ENCODE measurements at places on chromosomes 6 and 20. TPM values are rescaled to one million over a fixed set of nuclear protein-coding genes. Genes with fewer than 3 reads are reported as not detected.

The CDH26 gene
- polyA plus RNA-seq: 0.56 TPM

The HLA-DRA gene
- 26.1 TPM for polyA plus RNA-seq

GRCh38 chr6:109252261-109253041 is 129.8 kb downstream of the CD164 start:
- DNase-seq: no peak

The TCP1 gene
- 229 TPM for polyA plus RNA-seq

DNA sequence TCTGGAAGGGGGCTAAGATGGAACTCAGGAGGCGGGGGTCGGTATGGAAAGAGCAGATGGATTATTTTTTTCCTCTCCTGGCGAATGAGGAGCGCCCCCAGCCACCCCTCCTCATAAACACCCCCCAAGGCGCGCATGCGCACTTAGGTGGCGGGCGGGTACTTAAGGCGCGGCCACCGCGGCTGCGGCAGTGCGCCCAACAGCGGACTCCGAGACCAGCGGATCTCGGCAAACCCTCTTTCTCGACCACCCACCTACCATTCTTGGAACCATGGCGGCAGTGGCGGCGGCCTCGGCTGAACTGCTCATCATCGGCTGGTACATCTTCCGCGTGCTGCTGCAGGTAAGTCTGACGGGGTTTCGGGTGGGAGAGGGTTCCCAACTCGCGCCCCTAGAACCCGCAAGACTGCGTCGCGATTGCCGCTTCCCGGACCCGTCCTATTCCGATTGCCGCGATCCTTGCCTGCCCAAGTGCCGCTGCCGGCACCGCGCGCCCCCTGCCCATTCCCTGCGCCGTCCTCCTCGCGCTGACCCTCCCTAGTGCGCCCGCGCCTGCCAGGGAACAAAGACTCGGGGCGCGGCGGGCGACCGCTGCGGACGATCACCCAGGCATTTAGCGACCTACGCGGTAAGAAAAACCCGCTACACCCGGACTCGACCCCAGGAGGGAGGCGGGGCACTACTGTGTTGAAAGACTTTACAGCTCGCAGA is at the start of gene NNAT:
TSS of gene NNAT (plus strand) at position 190 of the 711 bp plus-strand sequence. CDS start at position 272, 82 bp downstream.
- DNase-seq: peak; percentile 51

DNA sequence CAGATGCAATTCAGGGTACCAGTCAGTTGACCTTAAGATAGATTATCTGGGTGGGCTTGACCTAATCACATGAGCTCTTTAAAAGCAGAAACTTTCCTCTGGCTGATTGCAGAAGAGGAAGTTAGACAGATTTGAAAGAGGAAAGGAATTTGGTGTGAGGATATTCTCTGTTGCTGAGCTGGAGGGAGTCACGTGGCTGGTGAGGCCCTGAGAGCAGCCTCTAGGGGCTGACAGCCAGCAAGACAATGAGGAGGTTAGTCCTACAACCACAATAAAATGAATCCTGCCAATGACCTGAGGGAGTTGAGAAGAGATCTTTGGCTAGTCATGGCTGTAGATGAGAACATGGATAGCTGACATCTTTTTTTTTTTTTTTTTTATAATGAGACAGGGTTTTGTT is 87.0 kb upstream of the B3GAT2 start:
- DNase-seq: peak; percentile 43

The PTGIS gene
- 34.0 TPM for polyA plus RNA-seq

Data from muscle of leg (tissue), 16 donors.